ENCODE measurements at places on chromosomes 2 and 18. TPM values are rescaled to one million over a fixed set of nuclear protein-coding genes. Genes with fewer than 3 reads are reported as not detected.

DNA sequence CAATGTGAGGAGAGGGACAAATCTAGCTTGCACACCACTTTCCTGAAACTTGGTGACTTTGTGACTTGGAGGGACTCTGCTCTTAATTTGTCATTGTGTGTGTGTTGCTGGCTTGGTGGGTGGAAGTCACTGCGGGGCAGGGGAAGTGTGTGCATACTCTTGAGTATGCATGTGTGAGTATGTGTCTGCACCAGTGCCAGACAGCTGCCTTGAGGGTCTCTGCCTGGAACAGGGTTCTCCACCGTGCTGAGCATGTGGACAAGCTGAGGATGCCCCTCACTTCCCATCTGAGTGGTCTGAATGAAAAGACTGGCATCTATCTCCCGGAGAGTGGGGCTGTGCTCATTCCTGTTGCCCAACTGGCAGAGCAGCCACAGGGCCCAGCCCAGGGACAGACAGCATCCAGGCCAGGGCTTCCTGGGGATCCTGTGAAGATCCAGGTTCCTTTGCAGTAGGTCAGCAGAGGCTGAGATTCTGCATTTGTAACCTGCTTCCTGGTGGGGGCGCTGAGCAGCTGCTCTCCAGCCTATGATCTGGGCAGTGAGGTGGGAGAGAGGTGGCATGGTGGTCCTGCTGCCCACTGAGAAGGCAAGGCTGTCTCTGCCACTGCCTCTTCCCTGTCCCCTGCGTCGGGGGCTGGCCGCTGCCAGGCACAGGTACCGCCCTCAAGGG is 138.9 kb upstream of the HAAO start:
- H3K27ac ChIP-seq: peak overlapping the region; percentile 93
- H3K4me3 ChIP-seq: no peak overlapping the region
- peaks cover 23% of the 10 kb centered on the region for H3K4me1 ChIP-seq
- DNase-seq: no peak
- no peaks in the 10 kb centered on the region for H3K27me3 ChIP-seq

GRCh38 chr2:126761256-126761980 is 105.5 kb downstream of the GYPC start:
- H3K4me3 ChIP-seq: no peak overlapping the region

DNA sequence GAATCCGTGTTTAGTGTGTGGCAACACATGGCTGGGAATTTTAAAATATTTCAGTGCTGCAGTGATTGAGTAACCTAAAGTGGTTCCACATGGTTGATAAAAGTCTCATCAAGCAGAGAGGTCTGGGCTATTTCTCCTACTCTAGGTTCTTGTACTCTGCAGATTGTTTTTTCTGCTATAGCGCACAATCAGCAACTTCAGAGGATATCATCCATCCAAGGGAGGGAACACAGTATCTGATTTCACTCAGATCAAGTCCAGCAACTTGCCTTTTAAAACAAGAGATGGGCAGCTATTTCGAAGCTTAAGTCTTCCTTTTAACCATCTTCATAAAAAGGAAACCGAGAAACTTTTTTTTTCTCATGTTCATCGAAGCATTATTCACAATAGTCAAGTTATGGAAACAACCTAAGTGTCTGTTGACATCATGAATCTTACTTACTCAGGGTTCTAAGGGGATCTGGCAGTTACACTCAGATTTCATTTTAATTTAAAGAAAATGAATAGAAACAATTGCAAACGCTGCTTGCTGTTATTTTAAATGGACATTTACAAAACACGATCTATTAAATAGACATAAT is 172.7 kb upstream of the TRIB2 start:
- H3K4me3 ChIP-seq: no peak overlapping the region
- no peak for DNase-seq
- no peak overlapping the region for H3K27ac ChIP-seq
- no peaks in the 10 kb centered on the region for H3K4me1 ChIP-seq

The GPR148 gene
- not detected for total RNA-seq

The C1GALT1C1L gene
- total RNA-seq: 1.5 TPM

DNA sequence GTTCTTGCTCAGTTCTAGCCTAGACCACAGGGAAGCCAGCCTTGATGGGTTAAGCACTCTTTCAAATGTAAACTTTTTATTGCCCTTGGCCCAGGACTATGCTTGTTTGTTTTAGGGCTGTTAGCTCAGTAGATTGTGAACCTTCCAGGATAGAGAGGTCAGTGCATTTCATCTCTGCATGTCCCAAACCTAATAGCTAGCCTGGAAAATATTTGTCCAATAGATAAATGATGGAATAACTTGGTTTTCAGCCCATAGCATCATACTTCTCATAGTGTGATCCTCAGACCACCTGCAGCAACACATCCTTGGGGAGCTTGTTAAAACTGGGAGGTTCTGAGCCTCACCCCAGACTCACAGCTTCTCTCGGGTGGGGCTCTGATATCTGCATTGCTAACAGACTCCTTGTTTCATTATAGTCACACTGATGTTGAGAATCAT is 59.8 kb downstream of the TRIB2 start:
- no peaks in the 10 kb centered on the region for H3K36me3 ChIP-seq
- H3K27ac ChIP-seq: no peak overlapping the region
- H3K4me1 ChIP-seq: no peaks in the 10 kb centered on the region
- H3K4me3 ChIP-seq: no peak overlapping the region
- no peak for DNase-seq
- no peaks in the 10 kb centered on the region for H3K27me3 ChIP-seq

DNA sequence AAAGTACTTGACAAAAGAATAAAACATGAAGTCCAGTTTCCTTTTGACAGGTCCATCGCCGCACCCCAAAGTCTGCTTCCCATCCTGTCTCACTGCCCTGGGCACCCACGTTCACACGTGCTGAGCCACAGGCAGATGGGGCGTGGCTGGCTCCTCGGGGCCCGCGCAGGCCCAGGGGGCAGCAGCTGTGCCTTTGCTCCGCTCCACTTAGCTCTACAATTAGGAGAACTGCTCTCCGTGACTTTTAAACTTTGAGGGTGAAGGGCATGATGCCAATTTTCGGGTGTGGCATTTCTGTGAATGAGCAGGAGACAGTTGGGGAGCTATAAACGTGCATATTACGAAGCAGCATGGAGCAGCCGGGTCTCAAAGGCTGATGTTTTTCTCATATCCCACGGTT is 152.4 kb downstream of the TDRD15 start:
- H3K27me3 ChIP-seq: no peaks in the 10 kb centered on the region
- no peaks in the 10 kb centered on the region for H3K4me1 ChIP-seq
- DNase-seq: no peak
- no peak overlapping the region for H3K4me3 ChIP-seq
- no peaks in the 10 kb centered on the region for H3K36me3 ChIP-seq

The DHRS9 gene
- total RNA-seq: 0.91 TPM

The ACMSD gene
- not detected for total RNA-seq

The OTOS gene
- not detected for total RNA-seq

The ARHGAP28 gene
- total RNA-seq: 1.0 TPM
